Cardiac muscle cell (in vitro differentiated cells and primary cell): ENCODE measurements at places on chromosomes 2 and 18.

- no peak for DNase-seq
Measured at GRCh38 chr2:176178757-176179295, 9.6 kb upstream of the HOXD1 start.

DNA sequence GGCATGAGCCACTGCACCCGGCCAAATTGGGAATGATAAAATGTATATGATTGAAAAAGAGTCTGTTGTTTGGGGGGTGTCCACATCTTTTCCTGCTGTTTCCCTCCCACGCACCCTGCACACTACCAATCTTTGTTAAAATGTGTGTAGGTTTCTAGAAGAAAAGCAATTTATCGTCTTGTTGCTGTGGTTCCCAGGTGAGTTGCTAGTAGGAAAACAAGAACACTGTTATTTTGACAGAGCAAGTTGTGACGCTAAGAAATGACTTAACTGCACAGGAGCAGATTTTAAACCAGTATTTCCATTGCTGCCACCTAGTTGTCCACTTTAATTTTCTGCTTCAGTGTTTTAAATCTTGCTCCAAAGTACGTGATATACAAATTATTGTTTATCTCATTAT is 21.0 kb upstream of the USP14 start:
- DNase-seq: no peak

DNA sequence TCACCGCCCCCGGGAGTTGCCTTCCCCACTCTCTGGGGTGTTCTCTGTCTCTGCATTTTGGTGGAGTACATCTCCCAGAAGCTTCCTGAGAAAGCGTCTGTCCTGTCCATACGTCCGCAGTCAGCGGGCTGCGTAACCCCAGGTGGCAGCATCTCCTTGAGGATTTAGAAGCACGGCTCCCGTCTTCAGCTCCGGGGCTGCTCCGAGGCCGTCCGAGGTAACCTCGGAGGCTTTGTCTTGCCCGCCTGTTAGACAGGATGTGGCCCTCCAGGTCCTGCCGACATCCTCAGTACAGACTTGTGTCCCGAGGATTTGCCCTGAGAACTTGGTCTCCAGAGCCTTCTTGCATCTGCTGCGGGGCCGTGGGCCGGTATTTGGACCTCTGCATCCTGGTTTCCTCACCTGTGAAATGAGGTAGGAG is 58.4 kb downstream of the CTDP1 start:
- DNase-seq: peak; percentile 5

DNA sequence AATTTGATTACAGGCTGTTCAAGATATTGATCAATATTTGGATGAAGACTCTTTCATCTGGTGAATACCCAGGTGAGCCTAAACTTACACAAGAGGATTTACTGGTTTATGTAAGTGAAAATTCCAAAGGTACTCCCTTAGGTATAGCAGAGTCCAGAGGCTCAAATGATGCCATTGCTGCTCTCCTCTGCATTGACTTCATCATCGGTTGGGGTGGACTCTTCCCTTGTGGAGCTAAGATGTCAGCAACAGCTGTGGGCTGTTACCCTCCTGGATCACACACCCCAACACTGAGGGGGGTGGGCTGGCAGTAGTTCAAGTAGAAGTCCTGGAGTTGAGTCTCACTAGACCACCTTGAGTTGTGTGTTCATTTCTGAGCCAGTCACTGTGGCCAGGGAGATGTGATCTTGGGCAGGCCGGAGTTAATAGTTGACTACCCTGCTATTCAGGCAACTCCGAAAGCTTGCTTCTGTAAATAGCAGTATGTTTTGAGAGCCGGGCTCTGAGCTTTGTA is 236.9 kb downstream of the PTPRM start:
- DNase-seq: no peak

DNA sequence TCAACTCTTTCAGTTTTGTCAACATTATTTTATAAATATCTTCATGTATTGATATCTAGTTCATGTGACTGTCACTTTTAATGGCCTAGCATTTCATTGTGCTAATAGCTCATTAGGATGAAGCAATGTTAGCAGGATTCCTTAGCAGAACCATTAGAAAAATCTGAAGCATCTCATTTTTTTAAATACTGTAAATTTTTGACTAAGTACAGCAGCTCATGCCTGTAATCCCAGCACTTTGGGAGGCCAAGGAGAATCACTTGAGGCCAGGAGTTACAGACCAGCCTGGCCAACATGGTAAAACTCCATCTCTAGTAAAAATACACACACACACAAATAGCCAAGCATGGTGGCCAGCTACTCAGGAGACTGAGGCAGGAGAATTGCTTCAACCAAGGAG is 15.6 kb upstream of the ANTXR1 start:
- no peak for DNase-seq

- DNase-seq: no peak
Measured at GRCh38 chr18:43877616-43878321, 600.5 kb upstream of the SYT4 start.

DNA sequence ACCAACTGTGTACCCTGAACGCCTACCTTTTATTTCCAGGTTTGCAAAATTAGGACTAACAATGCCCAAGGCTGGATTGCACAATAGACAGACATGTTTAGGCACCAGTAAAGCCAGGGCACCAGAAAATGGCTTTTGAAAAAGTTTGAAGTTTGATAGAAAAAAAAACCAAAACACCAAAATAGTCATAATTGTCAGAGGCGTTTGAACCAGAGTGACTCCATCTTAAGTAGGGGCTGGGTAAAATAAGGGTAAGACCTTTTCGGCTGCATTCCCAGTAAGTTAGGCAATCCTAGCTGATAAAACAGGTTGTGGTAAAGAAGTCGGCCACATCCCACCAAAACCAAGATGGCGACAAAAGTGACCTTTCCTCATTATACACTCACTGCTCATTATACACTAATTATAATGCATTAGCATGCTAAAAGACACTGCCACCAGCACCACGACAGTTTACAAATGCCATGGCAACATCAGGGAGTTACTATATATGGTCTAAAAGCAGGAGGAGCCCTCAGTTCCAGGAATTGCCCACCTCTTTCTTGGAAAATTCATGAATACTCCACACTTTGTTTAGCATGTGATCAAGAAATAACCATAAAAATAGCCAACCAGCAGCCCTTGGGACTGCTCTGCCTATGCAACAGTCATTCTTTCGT is 105.1 kb upstream of the MSH2 start:
- DNase-seq: no peak

GRCh38 chr2:209383212-209383611 is 40.6 kb upstream of the MAP2 start:
- DNase-seq: no peak

DNA sequence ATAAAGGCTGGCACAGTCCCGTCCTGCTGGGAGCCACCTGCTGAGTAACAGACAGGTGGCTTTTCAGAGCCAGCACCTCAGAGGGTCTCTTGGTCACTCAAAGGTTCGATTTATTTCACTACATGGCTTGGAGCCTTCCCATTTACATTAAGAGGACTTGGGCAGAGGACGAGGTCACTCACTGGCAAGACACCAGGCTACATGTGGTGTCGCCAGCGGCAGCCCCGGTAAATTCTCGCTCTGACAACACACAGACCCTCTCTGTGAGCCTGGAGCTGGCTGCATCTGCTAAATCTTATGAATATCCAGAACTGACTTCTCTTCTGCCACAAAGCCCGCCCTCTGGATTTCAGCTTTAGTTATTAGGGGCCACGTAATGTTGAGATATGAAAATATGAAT is 254.7 kb downstream of the VAPA start:
- DNase-seq: no peak

DNA sequence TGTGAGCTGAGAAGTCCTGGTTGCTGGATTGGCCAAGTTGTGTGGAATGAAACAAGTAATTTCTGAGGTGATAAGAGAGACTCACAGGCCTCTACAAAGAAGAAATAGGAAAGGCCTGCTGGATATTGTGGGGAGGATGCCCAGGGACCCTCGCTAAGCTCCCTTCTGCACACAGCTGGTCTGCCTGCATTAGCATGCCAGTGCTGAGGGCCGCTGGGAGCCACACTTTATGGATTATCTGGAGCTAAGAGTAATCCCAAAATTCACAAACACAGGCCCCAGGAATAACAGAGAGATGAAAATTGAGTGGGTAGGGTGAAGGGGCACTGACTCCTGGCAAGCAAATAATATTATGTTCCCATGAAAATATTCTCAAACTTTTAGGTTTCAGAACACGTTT is 114.9 kb upstream of the SIX3 start:
- DNase-seq: no peak

- no peak for DNase-seq
Measured at GRCh38 chr2:34570266-34570872, 971.3 kb upstream of the FAM98A start.

- no peak for DNase-seq
Measured at GRCh38 chr2:191617575-191617974, 60.4 kb upstream of the NABP1 start.

DNA sequence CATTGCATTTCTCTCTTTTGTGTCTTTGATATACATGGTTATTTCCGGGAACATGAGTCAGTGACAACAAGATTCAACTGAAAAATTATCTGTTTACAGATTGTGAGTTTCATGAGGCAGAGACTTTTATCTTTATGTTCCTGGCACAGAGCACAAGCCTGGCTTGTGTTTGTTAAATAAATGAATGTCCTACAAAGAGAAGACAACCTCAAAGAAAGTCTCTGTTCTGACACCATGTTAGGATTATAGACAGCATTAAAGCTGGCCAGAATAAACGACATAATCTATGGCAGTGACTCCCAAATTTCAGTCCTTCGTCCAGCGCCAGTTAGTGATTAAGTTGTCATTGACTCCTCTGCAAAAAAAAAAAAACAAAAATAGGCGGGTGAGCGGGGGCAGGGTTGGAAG is 97.4 kb upstream of the DNAJC10 start:
- no peak for DNase-seq

- DNase-seq: peak; percentile 47
Measured at GRCh38 chr2:226114436-226114835, 685.2 kb downstream of the IRS1 start.

GRCh38 chr18:3329471-3329870 is 67.5 kb downstream of the MYL12B start:
- DNase-seq: no peak

DNA sequence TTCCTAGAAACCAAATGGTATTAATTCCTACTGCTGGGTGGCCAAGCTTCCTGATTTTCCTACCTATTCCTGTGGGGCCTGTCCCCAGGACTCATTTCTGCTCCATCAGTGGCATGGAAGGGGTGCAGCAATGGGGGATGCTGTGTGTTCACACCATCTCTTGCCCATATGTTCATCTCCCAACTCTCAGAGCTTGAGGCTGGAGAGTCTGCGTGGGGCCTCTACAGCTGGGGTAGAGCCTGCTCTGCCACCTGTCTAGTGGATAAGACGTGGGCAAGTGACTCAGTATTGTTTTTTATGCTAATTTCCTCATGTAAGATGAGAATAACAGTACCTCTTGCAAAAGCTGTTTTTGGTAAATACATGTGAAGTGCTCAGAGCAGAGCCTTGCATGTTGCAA is 149.8 kb downstream of the ACTR3 start:
- no peak for DNase-seq

- no peak for DNase-seq
Measured at GRCh38 chr2:9703085-9703678, 72.4 kb upstream of the YWHAQ start.

GRCh38 chr2:70775141-70775540 is 7.1 kb upstream of the ADD2 start:
- no peak for DNase-seq

GRCh38 chr2:135494503-135494902 is 36.5 kb downstream of the ZRANB3 start:
- DNase-seq: no peak

DNA sequence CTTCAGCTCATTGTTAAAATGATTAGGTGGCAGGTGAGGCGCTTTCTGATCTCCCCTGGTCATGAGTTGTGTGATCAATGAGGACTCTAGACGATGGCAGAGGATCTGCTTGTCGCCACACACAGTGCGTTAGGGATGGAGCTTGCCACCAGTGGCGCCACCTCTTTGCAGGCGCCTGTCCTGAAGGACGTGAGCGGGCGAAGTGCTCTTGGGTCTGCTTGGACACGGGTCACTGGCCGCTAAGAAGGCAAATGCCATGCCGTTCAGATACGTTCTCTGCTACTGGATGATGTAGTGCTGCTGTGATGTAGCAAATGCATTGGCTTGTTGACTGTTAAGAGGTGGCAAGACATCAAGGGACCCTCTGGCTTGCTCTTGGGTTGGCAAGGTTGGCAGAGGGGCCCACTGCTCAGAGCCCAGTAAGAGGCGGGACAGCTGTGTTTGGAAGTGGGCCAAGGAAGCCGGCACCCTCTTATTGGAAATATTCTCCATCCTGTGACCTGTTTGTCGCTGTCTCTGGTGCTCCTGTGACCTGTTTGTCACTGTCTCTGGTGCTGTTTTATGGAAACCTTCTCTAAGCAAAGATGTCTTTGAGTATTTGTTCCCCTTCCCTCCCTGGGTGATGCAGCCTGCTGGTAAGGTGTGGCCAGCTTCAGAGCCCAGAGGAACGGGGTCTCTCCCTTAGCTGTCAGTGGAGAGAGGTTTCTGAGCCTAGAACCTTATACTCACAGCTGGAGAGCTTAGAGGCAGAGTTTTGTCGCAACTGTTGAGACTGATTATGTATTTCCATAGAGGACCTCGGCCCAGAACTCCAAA is 14.6 kb downstream of the LDLRAD4 start:
- no peak for DNase-seq

GRCh38 chr2:165371356-165371755 is 98.1 kb upstream of the CSRNP3 start:
- no peak for DNase-seq

GRCh38 chr2:163943403-163944346 is 207.9 kb upstream of the FIGN start:
- DNase-seq: no peak

DNA sequence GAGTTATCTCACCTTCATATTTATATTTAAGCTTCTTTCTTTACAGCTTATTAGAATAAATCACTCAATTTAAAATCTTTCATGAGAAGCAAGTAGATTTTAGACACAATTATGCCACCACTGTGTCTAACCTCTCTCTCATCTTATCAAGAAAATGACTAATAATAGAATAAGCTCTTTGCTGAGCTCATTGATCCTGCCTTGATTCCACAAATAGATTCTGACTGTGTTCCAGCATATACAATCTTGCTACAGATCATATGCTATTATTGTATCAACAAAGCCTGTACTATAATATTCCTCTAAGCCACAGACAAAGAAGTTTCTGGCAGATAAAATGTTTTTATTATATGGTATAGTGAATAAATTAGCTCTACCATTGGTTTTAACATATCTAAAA is 168.7 kb upstream of the GULP1 start:
- no peak for DNase-seq

DNA sequence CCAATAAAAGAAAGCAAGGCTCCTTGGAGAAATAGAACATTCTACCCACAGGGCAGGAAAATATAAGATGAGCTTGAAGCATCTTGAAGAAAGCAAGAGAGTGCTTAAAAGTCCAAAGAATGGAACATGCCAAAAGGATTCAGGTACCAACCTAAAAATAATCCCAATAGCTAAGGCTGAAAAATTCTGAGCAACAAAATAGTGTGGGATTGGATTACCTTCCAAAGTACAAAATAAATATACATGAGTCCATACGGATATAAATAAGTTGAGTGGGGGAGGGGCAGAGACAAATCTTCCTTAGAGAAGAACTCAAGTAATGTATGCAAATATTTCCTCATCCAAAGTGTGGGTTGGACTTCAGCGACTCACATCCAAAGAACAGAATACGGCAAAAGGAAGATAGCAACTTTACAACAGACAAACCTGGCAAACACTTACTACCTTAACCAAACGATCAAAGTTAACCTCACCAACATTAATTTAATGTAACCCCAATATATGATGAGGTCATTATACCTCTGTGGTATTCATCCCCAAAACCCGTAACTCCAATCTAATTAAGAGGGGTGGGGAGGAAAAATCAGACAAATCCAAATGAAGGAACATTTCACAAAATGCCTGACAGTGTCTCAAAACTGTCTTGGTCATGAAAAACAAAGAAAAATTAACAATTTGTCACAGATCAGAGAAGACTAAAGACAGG is 26.9 kb downstream of the MEMO1 start:
- DNase-seq: no peak

- DNase-seq: no peak
Measured at GRCh38 chr2:38631976-38632375, 29.2 kb upstream of the HNRNPLL start.
